ENCODE measurements at places on chromosomes 16 and 17.

- DNase-seq, result peak; percentile 77
Measured at GRCh38 chr16:82603784-82604411, 22.9 kb upstream of the CDH13 start.

DNA sequence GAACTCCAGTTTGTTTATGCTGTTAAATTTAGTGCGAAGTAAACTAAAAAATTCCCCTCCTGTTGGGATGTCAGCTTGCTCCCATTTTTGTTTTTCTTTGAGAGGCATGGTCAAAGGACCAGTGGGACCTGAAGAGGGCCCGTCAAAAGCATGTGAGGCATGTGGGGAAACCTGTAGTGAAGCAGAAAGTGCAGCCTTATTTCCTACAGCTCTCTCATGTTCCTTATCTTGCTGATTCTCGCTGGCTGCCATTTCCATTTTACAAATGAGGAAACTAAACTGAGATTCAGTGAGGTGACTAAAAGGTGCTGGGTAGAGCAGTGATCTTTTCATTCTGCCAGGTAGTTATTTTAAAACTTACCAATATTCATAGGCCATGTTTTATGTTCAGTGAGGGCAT is 27.1 kb downstream of the EPN2 start:
- no peak for DNase-seq

DNA sequence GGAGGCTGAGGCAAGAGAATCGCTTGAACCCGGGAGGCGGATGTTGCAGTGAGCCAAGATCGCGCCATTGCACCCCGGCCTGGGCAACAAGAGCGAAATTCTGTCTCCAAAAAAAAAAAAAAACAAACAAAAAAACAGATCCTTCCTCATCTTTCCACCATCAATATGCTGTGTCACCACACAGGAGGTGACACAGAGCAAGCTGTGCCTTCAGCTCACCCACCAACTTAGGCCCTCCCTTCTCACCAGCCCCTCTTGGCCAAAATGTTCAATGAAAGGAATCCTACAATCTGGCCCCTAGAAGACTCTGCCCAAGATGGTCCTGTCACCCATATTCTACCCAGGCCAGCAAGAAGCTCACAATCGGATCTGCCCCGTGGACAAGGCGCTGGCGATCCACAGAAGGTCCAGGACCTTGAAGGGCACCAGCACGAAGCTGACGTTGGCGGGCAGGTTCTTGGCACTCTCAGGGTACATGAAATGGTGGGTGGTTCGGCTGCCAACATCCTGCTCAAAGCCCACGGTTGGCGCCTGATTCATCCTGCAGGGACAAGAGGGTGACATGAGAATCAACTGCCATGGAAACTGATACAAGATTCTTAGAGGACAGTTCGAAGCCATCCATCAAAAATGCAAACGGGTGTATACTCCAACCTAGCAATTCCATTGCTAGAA is 41.4 kb downstream of the DDX19A start:
- DNase-seq, result no peak

GRCh38 chr16:67236563-67237395 is 9.8 kb downstream of the TMEM208 start:
- DNase-seq, result no peak

GRCh38 chr17:79933863-79934652 is 94.8 kb upstream of the CBX4 start:
- peak; percentile 61 for DNase-seq

DNA sequence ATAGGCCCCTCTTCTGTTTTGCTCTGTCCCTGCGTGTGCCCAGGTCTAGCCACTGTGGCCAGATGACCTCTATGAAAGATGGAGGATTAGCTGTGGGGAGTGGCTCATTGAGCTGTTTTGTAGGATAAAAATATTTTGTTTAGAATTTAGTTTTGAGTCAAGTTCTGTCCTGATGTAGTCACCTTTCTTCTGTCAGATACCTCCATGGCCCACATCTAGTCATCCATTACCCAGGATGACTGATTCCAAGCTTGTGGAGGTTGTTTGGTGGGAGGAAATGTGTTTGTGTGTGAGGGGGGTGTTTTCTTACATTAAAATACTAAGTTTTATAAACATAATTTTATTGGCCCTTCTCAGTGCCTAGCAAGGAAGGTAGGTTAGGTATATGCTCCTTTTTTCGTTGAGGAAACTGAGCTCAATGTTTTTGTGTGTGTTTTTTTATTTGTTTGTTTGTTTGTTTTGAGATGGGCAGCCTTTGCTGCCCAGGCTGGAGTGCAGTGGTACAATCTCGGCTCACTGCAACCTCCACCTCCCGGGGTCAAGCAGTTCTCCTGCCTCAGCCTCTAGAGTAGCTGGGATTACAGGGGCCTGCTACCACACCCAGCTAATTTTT is 16.3 kb downstream of the SNX11 start:
- no peak for DNase-seq

GRCh38 chr16:47916266-47916665 is 239.5 kb downstream of the ABCC12 start:
- no peak for DNase-seq

GRCh38 chr17:63960430-63960829 is 12.3 kb downstream of the SCN4A start:
- no peak for DNase-seq

DNA sequence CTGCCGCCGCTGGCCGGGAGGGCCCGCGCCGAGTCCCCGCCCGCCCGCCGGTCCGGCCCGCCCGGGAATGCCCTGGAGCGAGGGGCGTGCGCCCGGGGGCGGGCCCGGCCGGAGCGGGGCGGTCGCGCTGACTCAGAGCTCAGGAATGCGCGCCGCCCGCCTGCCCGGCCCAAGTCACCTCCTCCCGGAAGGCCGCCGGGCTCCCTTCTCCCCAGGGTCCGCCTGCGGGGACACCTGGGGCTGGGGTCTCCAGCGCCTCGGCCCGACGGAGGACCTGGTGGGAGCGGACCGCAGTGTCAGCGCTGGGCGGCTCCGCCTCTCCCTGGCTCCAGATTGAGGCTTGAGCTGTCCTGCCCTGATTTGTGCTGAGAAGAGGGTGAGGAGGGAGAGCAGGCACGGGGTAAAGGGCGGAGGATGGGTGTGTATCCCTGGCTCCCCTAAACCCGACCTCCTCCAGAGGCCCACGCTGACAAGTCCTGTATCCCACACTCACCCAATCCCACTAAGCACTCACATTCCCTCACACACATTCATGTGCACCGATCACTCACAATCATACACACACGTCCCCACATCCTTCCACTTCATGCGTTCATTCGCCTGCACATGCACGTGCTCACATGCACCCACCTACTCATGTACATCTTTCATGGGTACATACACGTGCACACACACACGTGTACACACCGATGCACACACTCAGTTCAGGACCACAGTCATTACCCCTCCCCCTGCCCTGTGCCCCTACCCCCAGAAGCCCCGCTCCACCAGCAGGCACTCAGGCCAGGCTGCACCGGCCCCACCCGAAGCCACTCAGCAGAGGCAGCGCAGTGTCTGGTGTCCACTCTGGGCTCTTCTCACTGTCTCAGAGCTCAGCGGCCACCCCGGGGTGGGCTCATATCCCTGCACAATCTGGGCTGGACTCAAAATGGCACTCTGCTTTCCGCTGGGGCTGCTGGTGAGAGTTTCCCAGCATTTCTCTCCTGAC is at the start of gene RHBDF1:
Gene RHBDF1 (minus strand): TSS at position 71 of the 988 bp plus-strand sequence. CDS start 7,616 bp downstream, outside the sequence.
- peak; percentile 67 for DNase-seq

GRCh38 chr17:77446940-77447634 is 306.3 kb downstream of the SEC14L1 start:
- DNase-seq, result no peak

DNA sequence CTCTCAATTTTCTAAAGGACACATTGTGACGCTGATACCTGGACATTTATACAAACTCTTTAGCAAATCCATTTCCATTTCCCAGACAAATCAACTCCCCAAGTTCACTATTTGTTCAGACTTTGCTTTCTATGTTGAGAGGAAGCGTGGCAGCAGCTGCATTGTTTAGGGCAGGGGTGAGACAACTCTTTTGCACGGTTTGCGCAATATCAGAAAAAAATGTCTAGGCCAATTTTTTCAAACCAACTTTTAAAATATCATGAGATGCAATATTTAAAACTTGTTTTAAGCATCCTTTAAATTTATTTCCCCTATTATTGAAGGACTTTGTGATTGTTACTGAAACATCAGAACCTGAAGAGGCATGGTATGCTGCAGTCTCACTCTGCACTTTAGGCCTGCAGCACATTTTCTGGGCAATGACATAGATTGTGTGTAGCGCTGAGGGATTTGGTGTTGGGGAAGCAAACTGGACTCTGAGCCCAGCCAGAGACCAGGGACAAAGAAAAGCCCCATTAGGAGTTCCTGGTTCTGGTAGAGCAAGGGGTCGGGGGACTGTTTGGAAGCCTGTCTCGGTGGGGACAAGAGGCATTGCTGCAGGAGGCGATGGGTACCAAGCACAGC is 6.4 kb upstream of the CCDC182 start:
- DNase-seq, result peak; percentile 13

DNA sequence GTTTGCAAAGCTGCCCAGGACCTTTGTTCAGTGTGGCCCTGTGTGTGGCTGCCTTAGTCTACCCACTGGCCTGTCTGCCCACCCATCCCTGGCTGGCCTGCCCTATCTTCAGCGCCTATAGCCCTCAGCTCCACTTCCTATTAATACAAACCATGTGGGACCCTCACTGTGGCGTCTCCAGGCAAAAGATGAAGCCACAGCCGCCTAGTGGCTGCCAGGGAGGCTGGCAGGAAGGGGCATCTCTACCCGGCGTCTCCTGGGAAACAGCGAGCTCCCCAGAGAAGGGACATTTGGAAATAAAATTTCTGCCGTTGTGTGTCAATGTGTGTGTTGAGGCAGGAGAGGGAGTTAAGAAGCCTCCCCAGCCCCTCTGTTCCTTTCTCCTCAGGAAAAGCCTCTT is 31.5 kb downstream of the NEUROD2 start:
- DNase-seq, result no peak

GRCh38 chr17:81536299-81537290 is 8.4 kb downstream of the FSCN2 start:
- DNase-seq, result no peak

DNA sequence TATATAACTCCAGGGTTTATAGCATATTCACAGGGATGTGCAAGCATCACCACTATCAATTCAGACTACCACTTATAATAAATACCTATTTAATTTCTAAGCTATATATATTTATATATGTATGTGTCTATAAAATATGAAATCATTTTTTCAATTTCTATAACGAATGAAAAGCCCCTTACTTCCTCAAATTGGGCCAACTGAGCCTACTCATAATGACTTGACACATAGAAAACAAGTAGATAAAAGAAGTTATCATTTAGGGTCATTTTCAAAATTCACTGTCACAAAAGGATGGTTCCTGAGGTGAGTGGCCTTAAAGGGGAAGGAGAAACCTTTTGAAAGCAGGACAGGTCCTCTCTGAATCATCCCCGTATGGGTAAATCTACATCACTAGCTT is 114.1 kb downstream of the ADCY9 start:
- no peak for DNase-seq

DNA sequence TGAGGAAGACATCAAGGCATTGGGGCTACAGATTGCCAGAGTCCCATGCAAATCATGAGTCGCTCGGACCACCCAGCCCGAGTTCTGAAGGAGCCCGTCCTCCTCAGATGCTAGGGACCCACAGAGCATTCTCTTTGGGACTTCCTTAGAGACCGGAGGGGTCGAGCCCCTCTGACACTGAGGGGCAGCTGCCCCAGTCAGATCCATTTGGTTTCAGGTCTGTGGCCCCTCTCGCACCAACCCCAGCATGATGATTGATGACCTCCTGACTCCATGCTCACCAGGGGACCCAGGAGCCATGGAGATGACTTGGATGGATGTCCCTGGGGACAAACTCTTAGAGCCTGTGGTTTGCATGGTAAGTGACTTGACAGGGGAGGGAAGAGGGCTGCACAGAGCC is 8.0 kb downstream of the PDF start:
- no peak for DNase-seq

DNA sequence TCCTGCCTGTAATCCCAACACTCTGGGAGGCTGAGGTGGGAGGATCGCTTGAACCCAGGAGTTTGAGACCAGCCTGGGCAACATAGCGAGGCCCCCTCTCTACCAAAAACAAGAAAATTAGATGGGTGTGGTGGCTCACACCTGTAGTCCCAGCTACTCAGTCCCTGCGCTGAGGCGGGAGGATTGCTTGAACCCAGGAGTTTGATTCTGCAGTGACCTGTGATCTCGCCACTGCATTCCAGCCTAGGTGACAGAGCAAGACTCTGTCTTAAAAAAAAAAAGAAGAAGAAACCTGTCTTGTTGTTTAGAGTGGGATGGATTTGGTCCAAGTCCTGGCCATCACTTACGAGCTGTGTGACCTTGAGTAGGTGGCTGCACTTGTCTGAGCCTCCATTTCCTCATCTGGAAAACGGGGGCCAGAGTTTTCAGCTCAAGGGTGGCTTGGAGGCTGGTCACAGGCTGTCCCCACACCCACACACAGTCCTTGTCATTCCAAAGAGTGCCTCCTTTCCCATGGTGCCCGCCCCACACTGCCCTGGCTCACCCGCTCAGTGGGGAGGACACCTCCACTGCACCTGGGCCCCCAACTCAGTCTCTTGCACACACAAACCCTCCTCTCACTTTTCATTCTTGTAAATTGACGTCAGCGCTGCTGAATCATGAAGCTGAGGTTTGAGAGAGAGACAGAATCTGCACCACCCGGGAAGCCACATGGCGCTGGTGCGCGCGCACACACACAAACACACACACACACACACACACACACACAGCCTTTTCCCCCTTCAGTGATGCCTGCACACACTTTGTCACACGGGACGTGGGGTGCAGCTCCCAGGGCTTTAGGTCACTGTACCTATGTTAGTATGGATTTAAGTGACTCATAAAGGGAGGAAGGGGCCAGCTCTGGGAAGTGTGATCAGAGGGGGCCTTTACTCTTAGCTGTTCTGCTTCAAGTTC is 4.2 kb downstream of the SOCS1 start:
- no peak for DNase-seq

- no peak for DNase-seq
Measured at GRCh38 chr16:59655031-59655430, 920.9 kb upstream of the GOT2 start.

DNA sequence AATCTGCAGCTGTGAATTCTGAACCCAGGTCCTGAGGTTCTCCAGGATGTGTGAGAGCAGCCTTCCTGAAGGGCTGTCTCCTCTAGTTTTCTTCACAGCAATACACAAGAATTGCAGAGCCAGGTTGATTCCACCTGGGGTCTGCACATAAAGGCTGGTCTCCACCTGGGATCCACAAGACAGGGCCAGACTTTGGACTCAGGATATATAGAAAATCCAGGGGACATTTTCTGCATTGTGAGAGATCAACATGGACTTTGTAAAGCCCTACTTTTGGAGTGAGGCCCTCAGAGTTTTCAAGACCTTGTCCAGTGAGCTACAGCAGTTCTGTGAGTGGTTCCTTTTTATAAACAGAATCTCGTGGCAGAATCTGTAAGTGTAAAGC is 6.3 kb downstream of the ZNF267 start:
- DNase-seq, result no peak

GRCh38 chr16:79007614-79008013 is 592.9 kb downstream of the MAF start:
- no peak for DNase-seq

DNA sequence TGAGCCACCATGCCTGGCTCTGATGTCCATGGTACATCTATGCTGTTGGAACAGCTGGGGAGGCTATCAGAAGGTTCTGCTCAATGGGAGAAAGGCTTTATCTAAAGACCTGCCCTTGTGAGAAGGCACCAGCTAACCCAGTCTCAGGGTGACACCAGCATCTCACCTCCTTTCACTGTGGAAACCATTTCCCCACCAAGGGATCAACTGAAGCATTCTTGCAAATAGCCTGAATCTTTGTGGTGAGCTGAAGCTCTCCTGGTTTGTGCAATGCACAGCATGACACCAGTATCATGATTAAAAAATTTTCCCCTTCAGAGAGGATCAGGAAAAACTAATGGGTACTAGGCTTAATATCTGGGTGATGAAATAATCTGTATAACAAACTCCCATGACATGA is 5.1 kb downstream of the CCL18 start:
- no peak for DNase-seq

GRCh38 chr16:24009955-24010354 is 174.2 kb downstream of the PRKCB start:
- DNase-seq, result no peak

Measured in myocyte (in vitro differentiated cells).